PC-9 (cell line): ENCODE measurements at places on chromosomes 6 and 20.

GRCh38 chr6:135162678-135163439 lies 18.2 kb upstream of the MYB start:
- DNase-seq, result peak; percentile 35
- H3K27me3 ChIP-seq, result no peaks in the 10 kb centered on the region
- H3K36me3 ChIP-seq, result no peaks in the 10 kb centered on the region
- no peaks in the 10 kb centered on the region for H3K4me1 ChIP-seq
- H3K27ac ChIP-seq, result no peak overlapping the region

DNA sequence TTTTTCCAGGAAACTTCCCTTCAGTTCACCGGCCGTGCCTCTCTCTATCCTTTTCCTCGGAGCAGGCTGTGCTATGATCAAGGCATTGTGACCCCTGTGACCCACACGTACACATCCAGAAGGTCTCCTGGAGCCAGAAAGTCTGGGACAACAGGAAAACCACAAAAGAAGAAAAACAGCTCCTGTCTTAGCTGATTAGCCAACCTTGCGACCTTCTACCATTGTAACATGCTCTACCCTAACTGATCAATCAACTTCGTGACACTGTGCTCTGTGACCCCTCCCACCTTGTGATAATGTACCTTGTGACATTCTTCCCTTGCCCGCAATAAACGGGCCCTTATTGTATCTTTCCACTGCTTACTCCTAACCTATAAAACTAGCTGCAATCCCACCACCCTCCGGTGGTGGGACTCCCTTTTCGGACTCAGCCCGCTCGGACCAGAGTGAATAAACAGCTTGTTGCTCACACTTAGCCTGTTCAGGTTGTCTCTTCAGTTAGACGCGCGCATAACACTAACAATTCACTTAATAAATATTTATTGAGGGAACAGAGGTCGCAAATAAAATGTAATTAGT lies 24.2 kb downstream of the ZNF311 start:
- H3K36me3 ChIP-seq, result no peaks in the 10 kb centered on the region
- peaks cover 59% of the 10 kb centered on the region for H3K4me1 ChIP-seq
- no peaks in the 10 kb centered on the region for H3K27me3 ChIP-seq
- peak; percentile 88 for DNase-seq
- peak overlapping the region; percentile 76 for H3K4me3 ChIP-seq

DNA sequence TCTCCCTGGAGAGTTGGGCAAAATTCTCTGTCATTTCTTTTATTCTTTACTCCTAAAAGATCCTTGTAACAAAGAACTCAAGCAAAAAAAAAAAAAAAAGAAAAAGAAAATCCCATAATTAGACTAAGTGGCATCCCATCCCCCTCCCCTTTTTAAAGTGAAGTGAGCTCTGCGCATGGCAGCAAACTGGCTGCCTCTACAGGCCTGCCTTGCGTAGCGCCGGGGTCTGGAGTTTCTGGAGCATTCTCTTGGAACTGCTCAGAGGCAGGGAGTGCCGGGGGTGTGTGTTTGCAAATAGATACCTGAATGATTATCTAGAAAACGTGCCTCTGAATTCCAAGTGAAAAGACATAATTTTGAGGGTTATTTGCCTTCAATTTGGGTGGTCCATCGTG lies 48.1 kb downstream of the FOXC1 start:
- no peaks in the 10 kb centered on the region for H3K27me3 ChIP-seq
- H3K27ac ChIP-seq, result no peak overlapping the region

DNA sequence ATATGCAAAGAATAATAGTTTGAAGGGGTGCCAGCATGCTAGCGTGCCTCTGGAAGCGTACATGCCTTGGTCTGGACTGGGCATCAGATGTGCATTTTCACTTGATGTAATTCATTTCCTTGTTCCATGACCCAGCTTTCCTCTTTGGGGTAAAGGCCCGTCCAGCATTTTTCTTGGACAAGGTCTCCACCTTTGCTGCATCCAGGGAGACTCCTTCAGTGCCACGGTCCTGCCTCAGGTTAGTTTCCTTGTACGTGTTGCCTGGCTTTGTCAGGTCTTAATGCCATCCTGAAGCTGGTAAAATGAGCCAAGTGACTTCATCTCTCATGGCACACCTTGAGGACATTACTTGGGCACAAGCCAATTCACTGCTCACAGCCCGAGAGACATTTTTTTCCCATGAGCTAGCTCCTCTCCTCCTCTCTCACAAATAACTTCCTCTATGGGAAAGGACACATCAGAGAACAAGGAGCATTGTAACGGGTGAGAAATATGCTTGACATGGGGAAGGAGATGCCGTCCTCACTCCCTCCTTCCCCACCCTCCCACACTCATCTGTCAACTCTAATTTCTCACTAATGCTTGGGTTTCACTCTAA lies 23.9 kb downstream of the EDN1 start:
- H3K4me1 ChIP-seq, result peaks cover 27% of the 10 kb centered on the region
- no peaks in the 10 kb centered on the region; the same call in 1 of the 2 replicates for H3K36me3 ChIP-seq
- DNase-seq, result peak; percentile 87
- no peaks in the 10 kb centered on the region for H3K27me3 ChIP-seq
- H3K4me3 ChIP-seq, result peak overlapping the region; percentile 30; the same call in 1 of the 2 replicates

GRCh38 chr6:34259529-34260069 lies 10.8 kb upstream of the SMIM29 start:
- no peaks in the 10 kb centered on the region for H3K36me3 ChIP-seq
- H3K4me3 ChIP-seq, result no peak overlapping the region
- no peak overlapping the region for H3K27ac ChIP-seq
- DNase-seq, result no peak
- no peaks in the 10 kb centered on the region for H3K27me3 ChIP-seq
- H3K4me1 ChIP-seq, result no peaks in the 10 kb centered on the region

- H3K4me1 ChIP-seq, result peaks cover 40% of the 10 kb centered on the region
- no peaks in the 10 kb centered on the region for H3K27me3 ChIP-seq
- H3K36me3 ChIP-seq, result no peaks in the 10 kb centered on the region
These were observed 5.5 kb upstream of the NTSR1 start for GRCh38 chr20:62702895-62703852.

DNA sequence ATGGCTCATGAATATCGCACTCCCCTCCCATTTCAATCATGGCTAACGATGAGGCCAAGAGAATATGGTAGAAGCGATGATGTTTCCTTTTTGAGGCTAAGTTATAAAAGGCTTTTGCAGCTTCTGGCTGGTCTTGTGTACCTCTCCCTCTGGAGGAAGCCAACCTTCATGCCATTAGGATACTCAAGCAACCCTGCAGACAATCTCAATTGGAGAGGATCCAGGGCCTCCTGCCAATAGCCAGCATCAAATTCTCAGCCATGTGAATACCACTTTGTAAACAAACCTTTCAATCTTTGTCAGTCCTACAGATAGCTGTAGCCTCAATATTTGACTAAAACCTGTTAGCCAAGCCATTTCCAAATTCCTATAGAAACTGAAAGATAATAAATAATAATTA lies 738.4 kb downstream of the KIF16B start:
- no peaks in the 10 kb centered on the region for H3K27me3 ChIP-seq
- no peaks in the 10 kb centered on the region for H3K36me3 ChIP-seq
- no peak overlapping the region for H3K4me3 ChIP-seq
- peak; percentile 67 for DNase-seq

GRCh38 chr6:4636881-4637224 lies 139.4 kb upstream of the CDYL start:
- no peak overlapping the region for H3K27ac ChIP-seq
- 0 out of 2 replicates have a peak, but pooled peaks cover 6% of the 10 kb centered on the region for H3K4me1 ChIP-seq
- no peaks in the 10 kb centered on the region for H3K27me3 ChIP-seq

- H3K4me1 ChIP-seq, result peaks cover 67% of the 10 kb centered on the region
- H3K27ac ChIP-seq, result peak overlapping the region; percentile 98
- DNase-seq, result no peak
These were observed 113.5 kb downstream of the OGFRL1 start for GRCh38 chr6:71402096-71402495.

DNA sequence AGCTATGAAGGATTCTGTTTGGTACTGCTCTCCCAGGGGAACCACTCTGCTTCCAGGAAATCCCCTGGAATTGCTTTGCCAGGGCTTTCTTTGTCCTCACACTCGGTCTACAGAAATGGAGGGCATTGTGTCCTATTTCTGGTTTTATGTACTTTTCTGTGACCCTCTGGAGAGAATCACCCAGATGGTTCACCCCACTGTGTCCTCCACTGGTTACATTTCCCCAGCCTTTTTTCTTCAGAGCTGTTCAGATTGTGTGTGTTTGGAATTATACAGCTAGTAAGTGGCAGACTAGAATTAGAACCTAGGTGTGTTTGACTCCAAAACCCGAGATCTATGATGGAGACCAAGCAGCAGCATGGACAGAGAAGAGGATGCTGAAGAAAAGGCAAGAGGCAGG lies 80.8 kb downstream of the CD164 start:
- DNase-seq, result no peak
- no peaks in the 10 kb centered on the region for H3K36me3 ChIP-seq
- H3K4me3 ChIP-seq, result no peak overlapping the region
- H3K27me3 ChIP-seq, result no peaks in the 10 kb centered on the region

DNA sequence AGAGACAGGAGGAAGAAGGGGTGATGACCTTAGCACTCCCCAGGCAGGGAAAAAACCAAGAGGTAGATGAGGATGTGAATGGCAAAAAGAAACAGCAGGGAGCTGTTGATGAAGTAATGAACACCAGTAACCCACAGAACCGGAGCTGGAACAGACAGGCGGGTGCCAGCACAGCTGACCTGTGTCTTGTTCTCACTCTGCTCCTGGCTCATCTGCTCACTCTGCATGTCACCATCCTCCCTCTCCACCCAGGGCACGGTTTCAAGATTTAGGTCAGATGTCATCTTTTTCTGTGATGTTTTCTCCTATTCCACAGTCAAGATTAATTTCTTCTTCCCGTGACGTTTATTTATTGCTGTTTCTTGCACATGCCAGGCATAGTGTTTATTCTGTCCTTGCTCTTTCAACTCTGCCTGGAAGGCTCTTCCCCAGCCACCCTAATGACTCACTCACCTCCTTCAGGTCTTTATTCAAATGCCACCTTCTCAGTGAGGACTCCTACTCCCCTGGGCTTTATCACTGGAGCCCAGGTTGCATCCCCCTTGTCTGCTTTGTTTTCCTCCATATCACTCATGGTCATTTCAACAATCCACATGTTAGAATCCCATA lies 164.5 kb upstream of the HDAC2 start:
- no peak overlapping the region for H3K27ac ChIP-seq
- no peaks in the 10 kb centered on the region for H3K4me1 ChIP-seq
- H3K36me3 ChIP-seq, result no peaks in the 10 kb centered on the region
- no peak for DNase-seq
- no peak overlapping the region for H3K4me3 ChIP-seq
- H3K27me3 ChIP-seq, result no peaks in the 10 kb centered on the region

DNA sequence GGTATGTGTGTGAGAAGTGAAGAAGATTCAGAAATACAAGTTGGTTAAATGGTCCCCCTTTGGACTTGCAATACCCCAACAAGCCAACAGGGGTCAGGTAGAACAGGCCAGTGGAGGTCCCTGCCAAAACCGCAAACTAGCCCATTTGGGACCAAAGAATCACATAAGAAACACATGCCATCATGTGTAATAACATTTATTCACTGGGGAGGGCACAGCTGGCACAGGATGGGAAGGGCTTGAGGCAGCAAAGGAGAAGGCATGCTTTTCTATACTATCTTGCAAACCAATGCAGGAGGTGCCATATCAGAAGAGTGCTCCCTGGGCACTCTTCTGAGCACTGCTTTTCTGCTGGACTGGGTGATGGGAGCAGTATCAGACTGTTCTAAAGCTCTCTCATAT lies 116.1 kb upstream of the TRAF3IP2 start:
- no peak overlapping the region for H3K27ac ChIP-seq
- no peaks in the 10 kb centered on the region for H3K36me3 ChIP-seq
- H3K27me3 ChIP-seq, result no peaks in the 10 kb centered on the region
- peaks cover 12% of the 10 kb centered on the region for H3K4me1 ChIP-seq

DNA sequence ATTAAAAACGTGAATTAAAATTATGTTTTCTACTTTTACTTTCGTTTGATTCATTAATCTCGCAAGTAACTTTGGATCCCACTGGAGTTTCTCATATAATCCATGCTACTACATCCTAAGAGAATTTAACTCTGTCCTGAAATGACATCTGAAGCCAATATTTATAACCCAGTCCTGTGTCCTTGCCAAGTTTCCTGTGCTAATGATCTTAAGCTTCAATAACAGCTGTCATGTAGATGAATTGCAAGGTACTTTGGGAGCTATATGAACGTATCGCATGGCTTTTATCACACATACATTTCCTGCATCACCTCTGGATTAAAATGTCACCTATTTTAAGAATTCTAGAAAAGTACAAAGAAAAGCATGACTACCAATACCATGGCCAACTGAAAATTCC lies 833.8 kb upstream of the CITED2 start:
- no peak for DNase-seq
- H3K27me3 ChIP-seq, result no peaks in the 10 kb centered on the region
- peaks cover 17% of the 10 kb centered on the region for H3K4me1 ChIP-seq
- H3K36me3 ChIP-seq, result no peaks in the 10 kb centered on the region
- H3K4me3 ChIP-seq, result no peak overlapping the region

DNA sequence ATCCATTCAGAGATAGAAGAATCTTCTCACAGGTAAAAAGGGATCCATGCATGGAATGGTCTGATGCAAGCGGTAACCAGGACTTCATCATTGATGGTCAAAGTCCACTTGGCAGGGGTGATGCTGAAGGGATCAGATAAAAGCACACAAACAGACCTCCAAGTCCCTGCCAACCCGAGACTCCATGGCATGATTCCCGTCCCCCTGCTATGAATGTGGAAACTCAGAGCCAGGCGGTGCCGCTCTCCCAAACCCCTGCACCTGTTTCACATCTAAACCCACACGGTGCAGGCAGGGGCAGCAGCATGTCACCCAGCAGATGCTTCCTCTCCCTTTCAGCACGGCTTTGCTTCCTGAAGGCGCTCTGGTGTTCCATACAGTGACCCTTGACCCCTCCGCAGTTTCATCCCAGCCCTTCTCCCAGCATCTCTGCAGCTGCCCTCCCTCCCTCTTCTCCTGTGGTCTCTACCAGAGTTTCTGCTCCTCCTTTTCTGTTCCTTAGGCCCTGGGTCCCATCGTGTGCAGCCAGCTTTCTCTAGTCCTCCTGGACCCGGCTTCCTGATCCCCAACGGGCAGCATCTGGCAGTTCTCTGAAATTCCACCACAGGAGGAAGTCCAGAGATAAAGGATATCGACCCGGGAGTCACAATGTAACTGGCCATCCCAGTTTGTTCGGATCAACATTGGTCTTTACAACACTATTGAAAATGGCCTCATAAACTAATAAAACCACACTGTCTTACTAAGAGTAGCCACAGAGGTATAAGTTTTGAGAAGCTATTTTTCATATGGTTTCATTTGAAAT lies 235.0 kb downstream of the TTLL2 start:
- no peak overlapping the region for H3K27ac ChIP-seq
- no peak overlapping the region for H3K4me3 ChIP-seq
- H3K36me3 ChIP-seq, result no peaks in the 10 kb centered on the region
- DNase-seq, result no peak
- H3K27me3 ChIP-seq, result peaks cover 60% of the 10 kb centered on the region
- H3K4me1 ChIP-seq, result no peaks in the 10 kb centered on the region

GRCh38 chr6:2861060-2861821 lies 19.6 kb upstream of the SERPINB1 start:
- no peak overlapping the region for H3K27ac ChIP-seq
- H3K4me3 ChIP-seq, result no peak overlapping the region
- no peaks in the 10 kb centered on the region for H3K4me1 ChIP-seq
- H3K36me3 ChIP-seq, result no peaks in the 10 kb centered on the region
- H3K27me3 ChIP-seq, result no peaks in the 10 kb centered on the region
- DNase-seq, result no peak
